ENCODE measurements at places on chromosomes 7 and 10. TPM values are rescaled to one million over a fixed set of nuclear protein-coding genes. Genes with fewer than 3 reads are reported as not detected.

The GRM3 gene
- total RNA-seq, result not detected

DNA sequence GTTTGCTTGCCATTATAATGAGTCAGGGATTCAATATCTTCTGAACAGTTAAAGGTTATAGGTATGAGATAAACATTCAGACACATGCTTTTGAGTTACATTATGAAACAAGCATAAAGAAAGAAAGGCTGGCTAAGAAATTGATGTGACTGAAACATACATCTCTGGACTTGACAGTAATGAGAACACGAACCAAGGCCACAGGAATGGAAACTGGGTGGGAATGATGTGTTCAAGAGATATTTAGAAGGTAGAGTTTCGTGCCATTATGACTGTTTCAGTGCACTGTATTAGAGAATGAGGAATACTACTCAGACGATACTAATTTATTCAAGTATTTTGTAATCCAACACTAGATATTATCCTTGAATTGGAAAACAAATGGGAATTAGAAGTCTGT is 332.1 kb upstream of the MAGI2 start:
- H3K4me3 ChIP-seq, result no peak overlapping the region
- H3K4me1 ChIP-seq, result no peaks in the 10 kb centered on the region
- H3K27ac ChIP-seq, result no peak overlapping the region
- H3K36me3 ChIP-seq, result no peaks in the 10 kb centered on the region

The TMEM139 gene
- total RNA-seq, result 8.8 TPM

- no peaks in the 10 kb centered on the region for H3K27me3 ChIP-seq
- peaks cover 6% of the 10 kb centered on the region for H3K36me3 ChIP-seq
- peaks cover 100% of the 10 kb centered on the region for H3K4me1 ChIP-seq
- peak overlapping the region; percentile 67 for H3K27ac ChIP-seq
- no peak for DNase-seq
- peak overlapping the region; percentile 7 for H3K4me3 ChIP-seq
Observed at GRCh38 chr10:33291053-33291592, 43.3 kb downstream of the NRP1 start.

DNA sequence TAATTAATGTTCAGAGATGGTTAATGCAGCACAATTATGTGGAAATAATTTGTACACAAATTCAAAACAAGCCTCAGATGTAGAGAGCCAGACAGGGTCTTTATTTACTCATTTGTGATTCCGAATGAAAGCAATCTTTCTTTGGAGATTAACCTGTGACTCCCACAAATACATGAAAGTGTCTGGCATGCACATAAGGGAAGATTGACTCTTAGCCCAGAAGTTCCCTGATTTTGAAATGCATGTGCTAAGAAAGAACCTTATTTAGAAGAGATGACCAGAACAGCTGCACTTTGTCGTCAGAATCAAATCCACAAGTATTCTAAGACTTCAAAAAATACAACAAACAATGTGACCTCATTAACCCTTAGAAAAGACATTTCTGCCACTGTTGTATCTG is 45.1 kb downstream of the RNLS start:
- DNase-seq, result no peak
- H3K4me1 ChIP-seq, result peaks cover 19% of the 10 kb centered on the region
- H3K36me3 ChIP-seq, result no peaks in the 10 kb centered on the region

DNA sequence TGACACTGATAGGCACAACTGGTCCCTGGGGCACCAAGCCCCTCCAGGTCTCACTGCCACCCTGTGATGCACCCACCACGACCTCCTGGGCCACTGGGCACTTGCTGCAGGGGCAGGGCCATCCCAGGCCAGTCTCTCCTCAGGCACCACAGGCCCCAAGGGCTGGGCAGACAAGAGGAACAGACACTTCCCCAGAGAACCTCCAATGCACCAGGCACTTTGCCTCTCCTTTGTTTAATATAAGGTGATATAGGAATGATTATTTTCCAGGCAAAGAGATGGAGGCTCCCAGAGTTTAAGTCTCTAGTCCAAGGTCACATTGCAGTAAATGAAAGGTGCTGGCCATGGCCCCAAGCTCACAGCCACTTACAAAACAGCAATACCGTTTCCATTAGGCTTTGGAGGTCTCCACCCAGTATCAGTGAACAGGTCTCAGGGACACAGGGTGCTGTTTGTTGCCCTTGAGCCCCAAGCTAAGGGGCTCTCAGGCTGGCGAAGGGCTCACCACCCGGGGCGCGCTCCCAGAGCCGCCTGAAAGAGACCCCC is 4.5 kb downstream of the DEPP1 start:
- peaks cover 91% of the 10 kb centered on the region for H3K4me1 ChIP-seq
- no peak for DNase-seq
- H3K27me3 ChIP-seq, result no peaks in the 10 kb centered on the region
- H3K4me3 ChIP-seq, result peak overlapping the region; percentile 90
- peaks cover 69% of the 10 kb centered on the region for H3K36me3 ChIP-seq
- peak overlapping the region; percentile 96 for H3K27ac ChIP-seq

The ERV3-1 gene
- total RNA-seq, result 6.8 TPM

DNA sequence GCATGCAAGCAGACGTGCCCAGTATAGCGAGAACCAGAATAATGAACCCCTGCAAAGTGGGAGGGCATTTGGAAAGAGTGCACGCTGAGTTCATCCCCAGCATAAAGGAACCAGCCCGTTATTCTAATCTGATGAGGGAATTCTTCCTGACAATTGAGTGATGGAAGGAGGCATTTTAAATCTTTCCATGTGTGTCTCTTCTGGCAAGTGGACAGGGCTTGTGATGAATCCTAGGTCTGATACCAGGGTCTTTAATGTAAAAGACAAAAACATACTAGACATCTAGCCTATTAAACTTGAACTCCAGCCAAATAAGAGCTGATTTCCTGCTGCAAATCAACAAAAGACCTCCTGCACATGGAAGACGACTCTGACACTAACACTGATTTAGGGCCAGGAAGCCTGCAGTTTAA is 301.2 kb downstream of the DPP6 start:
- no peak overlapping the region for H3K4me3 ChIP-seq
- no peak for DNase-seq
- H3K27ac ChIP-seq, result no peak overlapping the region
- H3K4me1 ChIP-seq, result no peaks in the 10 kb centered on the region
- H3K27me3 ChIP-seq, result peaks cover 9% of the 10 kb centered on the region
- H3K36me3 ChIP-seq, result no peaks in the 10 kb centered on the region

DNA sequence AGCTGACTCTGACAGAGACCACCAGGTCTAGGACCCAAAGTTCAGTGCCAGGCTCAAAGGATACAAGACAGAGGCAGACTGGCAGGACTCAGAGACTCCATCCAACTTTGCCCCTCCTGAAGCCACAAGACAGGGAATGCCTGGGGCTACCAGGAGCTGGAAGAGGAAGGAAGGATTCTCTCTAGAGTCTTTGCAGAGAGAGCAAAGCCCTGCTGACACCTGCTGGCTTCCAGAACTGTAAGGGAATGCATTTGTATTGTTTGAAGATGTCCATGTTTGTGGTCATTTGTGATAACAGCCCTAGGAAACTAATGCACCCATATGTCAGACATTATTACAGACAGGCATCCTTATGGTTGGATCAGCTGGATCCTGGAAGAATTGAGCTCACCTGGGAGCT is 132.3 kb upstream of the C7orf33 start:
- H3K27me3 ChIP-seq, result peaks cover 24% of the 10 kb centered on the region
- no peaks in the 10 kb centered on the region for H3K4me1 ChIP-seq
- DNase-seq, result no peak
- H3K36me3 ChIP-seq, result no peaks in the 10 kb centered on the region
- H3K4me3 ChIP-seq, result no peak overlapping the region
- no peak overlapping the region for H3K27ac ChIP-seq

DNA sequence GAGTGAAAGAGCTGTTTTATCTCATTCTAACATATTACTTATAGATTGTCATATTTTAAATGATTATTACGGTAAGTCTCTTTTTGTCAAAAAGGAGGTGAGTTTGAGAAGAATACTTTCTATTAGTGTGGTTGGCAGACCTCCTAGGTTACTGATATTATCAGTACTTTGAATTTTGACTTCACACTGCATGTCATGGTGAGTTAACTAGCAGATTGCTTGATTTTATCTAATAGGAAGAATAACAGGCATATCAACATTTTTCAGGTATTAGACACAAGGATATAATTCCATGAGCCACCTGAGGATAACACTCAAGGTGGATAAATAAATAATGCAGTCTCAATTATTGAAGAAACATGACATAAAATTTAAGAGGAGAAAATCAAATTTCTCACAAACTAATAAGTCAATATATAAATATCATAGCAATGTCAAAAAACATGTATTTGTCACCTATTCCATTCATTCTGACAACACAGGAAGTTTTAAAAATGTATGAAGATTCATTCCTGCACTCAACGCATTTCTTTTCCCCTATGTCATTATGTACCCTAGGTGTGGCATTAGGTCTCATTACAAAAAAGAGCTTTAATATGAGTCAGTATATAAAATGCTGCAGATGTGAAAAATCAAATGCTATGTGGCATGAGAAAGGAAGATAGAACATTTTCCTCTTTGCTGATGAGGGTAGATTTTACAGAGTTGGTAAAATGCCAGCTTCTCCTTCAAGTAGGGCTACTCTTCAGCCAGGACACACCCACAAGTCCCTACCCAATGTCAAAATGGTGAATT is 1621.6 kb downstream of the REEP3 start:
- no peaks in the 10 kb centered on the region for H3K36me3 ChIP-seq
- DNase-seq, result no peak
- H3K27ac ChIP-seq, result no peak overlapping the region
- H3K4me1 ChIP-seq, result no peaks in the 10 kb centered on the region
- no peak overlapping the region for H3K4me3 ChIP-seq
- H3K27me3 ChIP-seq, result no peaks in the 10 kb centered on the region

DNA sequence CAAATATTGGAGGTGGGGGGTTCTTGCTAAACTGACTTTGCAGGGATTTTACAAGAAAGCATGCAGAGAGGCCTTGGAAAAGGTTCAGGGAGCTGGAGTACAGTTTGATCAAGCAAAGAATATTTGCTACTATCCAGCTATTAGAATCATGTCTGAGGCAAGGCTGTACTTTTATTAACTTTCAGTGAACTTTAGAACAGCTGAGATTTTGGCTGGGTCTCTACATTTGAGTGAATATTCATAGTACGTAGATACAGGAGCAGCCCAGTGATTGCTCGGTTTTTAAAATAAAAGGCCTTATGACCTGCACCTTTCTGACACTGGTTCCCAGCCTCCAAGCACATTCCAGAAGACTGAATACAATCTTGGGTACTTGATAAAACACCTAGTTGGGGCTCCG is 496.8 kb upstream of the AKR1E2 start:
- H3K4me3 ChIP-seq, result no peak overlapping the region
- H3K4me1 ChIP-seq, result peaks cover 5% of the 10 kb centered on the region
- peak overlapping the region; percentile 14 for H3K27ac ChIP-seq
- no peak for DNase-seq
- H3K27me3 ChIP-seq, result no peaks in the 10 kb centered on the region
- H3K36me3 ChIP-seq, result no peaks in the 10 kb centered on the region

GRCh38 chr10:70292004-70292403 is 8.2 kb upstream of the NPFFR1 start:
- H3K4me3 ChIP-seq, result no peak overlapping the region
- peaks cover 20% of the 10 kb centered on the region for H3K4me1 ChIP-seq
- no peaks in the 10 kb centered on the region for H3K27me3 ChIP-seq
- no peak for DNase-seq
- no peak overlapping the region for H3K27ac ChIP-seq
- no peaks in the 10 kb centered on the region for H3K36me3 ChIP-seq

DNA sequence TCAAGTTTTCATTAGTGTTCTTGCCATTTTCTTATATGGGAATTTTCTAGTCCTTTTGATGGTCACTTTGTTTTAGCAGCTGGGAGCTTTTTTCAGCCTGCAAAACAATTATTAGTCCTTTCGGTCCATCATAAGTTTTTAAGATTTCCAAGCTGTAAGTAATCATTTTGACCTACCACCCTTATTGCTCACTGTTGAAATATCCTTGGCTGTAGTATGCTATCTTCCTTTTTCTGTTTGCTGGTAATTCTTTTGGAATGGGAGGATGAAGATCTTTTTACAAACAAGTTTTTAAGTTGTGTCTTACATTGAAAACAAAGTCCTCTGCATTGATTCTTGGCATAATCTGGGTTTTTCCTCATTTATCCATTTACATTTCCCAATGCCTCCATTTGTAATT is 24.0 kb downstream of the BZW2 start:
- no peak overlapping the region for H3K4me3 ChIP-seq
- DNase-seq, result no peak
- peaks cover 30% of the 10 kb centered on the region for H3K36me3 ChIP-seq
- H3K27me3 ChIP-seq, result no peaks in the 10 kb centered on the region

GRCh38 chr7:115379321-115379720 is 457.4 kb downstream of the MDFIC start:
- H3K27me3 ChIP-seq, result no peaks in the 10 kb centered on the region
- H3K4me3 ChIP-seq, result no peak overlapping the region
- no peak overlapping the region for H3K27ac ChIP-seq
- H3K36me3 ChIP-seq, result no peaks in the 10 kb centered on the region
- no peak for DNase-seq

GRCh38 chr10:81179324-81179723 is 641.6 kb downstream of the SH2D4B start:
- no peaks in the 10 kb centered on the region for H3K27me3 ChIP-seq
- H3K4me1 ChIP-seq, result no peaks in the 10 kb centered on the region
- H3K27ac ChIP-seq, result no peak overlapping the region
- H3K4me3 ChIP-seq, result no peak overlapping the region
- no peaks in the 10 kb centered on the region for H3K36me3 ChIP-seq

DNA sequence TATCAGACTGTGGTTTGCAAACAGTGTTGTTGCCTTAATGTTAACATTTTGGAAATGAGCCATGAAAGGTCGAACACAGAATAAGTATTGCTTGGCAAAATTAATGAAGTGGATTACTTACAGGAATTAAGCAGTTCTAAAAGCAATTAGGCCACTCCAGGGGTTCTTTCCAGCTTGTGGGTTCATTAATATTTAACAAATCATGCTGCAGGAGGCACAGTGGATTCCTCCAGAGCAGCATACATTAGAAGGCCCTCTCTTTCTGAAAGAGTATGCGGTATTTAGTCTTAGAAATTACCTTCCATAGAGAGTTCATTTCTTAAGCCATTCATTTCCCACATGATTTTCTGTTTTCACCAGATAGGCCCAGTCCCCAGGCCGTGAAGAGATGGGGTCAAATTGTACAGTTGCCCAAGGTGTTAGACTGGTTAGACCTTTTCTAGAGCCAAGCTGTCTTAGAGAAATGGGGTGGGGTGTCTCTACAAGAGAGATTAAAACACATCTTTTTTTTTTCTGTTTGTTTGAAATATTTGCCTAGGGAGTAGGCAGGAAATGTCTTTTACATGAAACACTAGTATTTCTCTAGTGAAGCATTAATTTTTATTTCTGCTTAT is 40.0 kb upstream of the AGR3 start:
- DNase-seq, result no peak
- H3K27me3 ChIP-seq, result no peaks in the 10 kb centered on the region
- no peaks in the 10 kb centered on the region for H3K4me1 ChIP-seq
- H3K36me3 ChIP-seq, result no peaks in the 10 kb centered on the region

The CYP3A4 gene
- total RNA-seq, result not detected

- H3K4me3 ChIP-seq, result no peak overlapping the region
- no peak overlapping the region for H3K27ac ChIP-seq
- no peaks in the 10 kb centered on the region for H3K36me3 ChIP-seq
- H3K27me3 ChIP-seq, result no peaks in the 10 kb centered on the region
- H3K4me1 ChIP-seq, result no peaks in the 10 kb centered on the region
- no peak for DNase-seq
Observed at GRCh38 chr7:21966271-21966670, 20.6 kb upstream of the CDCA7L start.

Measured in left ventricle myocardium inferior (tissue), 1 donor.